ENCODE measurements at places on chromosomes 4 and X.

DNA sequence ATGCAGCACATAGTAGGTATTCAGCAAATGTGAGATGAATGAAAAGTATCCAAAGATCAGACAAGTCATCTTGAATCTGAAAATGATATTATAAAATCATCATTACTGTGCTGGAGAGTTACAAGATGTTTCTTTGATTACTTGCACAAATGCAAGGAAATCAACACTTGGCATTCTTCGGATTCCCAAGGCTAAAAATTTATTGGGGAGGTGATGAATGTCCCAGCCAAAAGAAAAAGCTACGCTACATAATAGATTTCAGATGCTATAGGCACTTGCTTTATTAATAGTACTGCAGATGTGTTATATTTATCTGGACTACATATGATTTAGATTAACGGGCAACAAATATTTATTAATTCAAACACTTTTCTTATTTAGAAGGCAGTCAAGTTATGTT lies 286.7 kb upstream of the TENM3 start:
- DNase-seq: no peak

DNA sequence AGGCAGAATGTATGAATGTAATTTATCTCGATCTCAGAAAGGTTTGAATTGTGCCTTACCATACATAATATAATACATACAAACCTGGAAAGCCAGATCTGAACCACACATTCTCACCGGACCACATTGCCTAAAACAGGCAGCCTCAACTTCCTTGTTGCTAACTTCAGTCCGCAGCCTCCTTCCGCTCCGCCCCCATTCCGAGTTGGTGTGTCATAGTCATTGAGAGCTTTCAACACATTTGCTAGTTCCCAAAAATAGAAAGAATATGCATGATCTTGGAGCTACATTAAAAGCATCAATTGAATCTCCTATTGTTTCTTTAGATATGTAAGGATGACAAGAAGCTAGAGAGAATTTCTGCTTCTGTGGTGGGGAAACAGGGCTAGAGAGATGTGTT lies 127.2 kb downstream of the ARHGEF9 start:
- no peak for DNase-seq

GRCh38 chr4:144518181-144518895 lies 127.6 kb upstream of the HHIP start:
- DNase-seq: no peak

DNA sequence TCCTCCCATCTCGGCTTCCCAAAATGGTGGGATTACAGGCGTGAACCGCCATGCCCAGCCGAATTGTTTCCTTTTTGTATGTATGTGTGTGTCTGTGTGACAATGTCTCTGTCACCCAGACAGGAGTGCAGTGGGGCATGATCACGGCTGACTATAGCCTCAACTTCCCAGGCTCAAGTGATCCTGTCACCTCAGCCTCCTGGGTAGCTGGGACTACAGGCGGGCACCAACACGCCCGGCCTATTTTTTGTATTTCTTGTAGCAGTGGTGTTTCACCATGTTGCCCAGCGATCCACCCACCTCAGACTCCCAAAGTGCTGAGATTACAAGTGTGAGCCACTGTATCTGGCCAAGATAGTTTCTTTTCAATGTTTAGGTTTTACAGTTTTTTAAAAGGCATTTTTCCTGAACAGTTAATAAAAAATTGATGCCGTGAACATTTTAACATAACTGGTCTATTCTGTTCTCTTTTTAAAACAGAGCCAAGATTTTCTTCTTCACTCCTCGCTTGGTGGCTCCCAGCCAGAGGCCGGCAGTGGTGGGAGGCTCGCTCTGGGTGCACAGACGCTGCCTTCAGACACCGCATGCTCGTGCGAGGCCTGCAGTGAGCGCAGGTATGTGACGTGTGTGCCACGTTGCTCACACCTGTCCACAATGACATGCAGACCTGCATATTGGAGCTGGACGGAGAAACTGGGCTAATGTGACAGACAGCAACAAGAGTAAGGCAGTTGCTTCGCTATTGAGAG lies 88.5 kb downstream of the FAM193A start:
- DNase-seq: no peak

DNA sequence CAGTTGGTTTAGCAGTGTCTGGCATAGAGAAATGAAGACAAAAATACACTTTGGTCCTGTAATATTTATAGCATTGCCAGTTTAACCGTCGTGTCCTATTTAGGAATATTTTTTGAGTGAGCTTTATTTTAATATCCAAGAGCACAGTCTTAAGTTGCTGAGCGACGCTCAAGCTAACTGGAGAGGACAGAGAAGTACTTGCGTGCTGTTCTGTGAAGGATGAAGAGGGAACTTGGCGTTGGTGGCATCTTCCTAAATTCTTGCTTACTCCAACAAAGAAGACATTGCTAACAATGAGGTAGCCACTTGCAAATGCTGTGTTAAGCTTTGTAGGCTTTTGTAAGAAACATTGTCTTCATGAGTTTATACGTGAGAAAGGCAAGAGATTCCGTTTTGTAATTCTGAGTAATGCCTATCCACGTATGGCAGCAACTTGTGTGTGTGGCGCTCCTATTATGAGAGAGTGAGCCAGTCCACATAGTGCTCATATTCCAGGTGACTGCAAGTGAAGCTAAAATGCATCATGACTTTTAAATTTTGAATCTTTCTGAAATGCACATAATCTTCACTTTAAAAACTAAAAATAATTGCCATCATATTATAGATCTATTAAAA lies 50.6 kb downstream of the SYNPO2 start:
- DNase-seq: no peak

DNA sequence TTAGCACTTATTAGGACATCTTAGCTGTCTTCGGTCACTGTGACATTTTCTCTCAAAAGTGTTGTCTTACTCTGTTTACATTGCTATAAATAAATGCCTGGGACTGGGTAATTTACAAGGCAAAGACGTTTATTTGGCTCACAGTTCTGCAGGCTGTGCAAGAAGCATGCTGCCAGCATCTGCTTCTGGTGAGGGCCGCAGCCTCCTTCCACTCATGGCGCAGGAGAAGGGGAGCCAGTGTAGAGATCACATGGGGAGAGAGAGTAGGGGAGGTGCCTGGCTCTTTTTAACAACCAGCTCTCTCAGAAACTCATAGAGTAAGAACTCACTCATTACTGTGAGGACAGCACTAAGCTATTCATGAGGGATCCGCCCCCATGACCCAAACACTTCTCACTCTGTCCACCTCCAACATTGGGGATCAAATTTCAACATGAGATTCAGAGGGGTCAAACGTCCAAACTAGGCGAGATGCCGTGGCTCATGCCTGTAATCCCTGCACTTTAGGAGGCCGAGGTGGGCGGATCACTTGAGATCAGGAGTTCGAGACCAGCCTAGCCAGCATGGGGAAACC lies 43.5 kb upstream of the HERC6 start:
- DNase-seq: no peak

DNA sequence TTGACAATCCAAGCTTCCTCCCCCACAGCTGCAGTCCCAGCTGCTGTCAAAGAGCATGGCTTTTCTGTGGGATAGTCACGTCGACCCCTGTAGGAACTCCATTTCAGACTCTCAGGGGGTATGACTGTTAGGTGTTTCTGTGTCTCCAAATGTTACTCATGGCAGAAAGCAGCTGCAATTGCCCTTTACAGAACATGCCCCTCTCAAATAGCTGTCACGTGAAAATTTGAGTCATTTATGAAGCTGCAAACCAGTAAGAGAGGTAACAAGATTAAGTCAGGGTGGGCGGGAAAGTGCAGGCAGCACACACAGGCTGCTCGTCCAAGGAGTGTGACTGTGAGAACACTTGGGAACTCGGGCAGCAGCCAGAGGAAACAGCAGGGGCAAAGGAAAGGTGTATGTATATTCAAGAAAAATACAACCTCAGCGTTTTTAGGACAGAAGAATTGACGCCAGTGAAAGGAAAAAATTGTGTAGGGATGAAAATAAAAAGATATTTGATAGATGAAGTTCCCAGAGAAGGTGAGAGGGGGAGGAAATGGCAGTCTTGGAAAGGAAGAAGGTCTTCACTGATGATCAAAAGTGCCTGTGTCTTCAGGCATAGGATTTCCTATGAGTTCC lies 66.5 kb upstream of the TMEM184C start:
- DNase-seq: no peak

GRCh38 chrX:9912351-9913145 lies 54.6 kb upstream of the CLDN34 start:
- DNase-seq: no peak

- no peak for DNase-seq
Measured at GRCh38 chr4:152448854-152449253, 87.0 kb downstream of the FBXW7 start.
